ENCODE measurements at places on chromosomes 2 and 18.

GRCh38 chr2:200944467-200945394 lies 18.7 kb downstream of the ORC2 start:
- DNase-seq, result no peak

- no peak for DNase-seq
These were observed 239.5 kb upstream of the COL3A1 start for GRCh38 chr2:188734691-188735090.

GRCh38 chr2:196565106-196565765 lies 74.3 kb upstream of the CCDC150 start:
- no peak for DNase-seq

- no peak for DNase-seq
These were observed 99.3 kb upstream of the TMEM18 start for GRCh38 chr2:776487-776886.

DNA sequence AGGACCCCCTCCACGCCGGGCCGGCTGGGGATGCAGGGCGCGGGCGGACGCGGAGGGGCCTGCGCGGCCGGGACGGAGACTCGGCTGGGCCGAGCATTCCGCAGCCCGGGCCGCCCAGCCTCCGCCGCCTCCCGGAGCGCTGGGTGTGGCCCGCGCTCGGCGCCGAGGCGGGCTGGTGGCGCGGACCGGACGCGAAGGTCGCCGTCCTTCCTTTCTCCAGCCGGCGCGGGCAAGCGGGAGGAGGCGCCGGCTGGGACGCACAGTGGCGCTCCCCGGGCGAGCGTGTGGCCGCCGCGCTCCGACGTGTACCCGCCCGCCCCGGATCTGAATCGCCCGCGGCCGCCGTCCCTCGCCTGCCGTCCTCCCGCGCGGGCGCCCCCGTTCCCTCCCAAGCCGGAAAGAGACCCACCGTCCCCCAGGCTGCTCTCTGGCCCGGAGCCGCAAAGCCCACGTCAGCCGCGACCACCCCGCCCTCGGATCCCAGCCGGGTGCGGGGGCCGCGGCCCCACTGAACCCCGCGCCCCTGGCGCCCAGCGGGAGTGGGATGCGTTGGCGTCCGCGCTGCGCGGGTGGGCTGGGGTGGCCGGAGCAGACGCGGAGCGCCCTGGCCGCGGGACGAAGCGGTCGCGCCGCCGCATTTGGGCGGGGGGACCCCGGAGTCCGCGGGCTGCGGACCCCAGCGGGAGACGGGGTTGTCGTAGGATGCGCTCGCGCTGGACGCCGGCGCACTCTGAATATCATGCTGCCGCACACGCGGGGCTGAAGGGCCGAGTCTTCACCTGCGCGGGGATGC lies 634 bp downstream of the SPATS2L start:
- no peak for DNase-seq

- DNase-seq, result no peak
These were observed 46.4 kb downstream of the ABCG8 start for GRCh38 chr2:43885132-43885632.

Measured in chondrocyte (in vitro differentiated cells).